CD4-positive, alpha-beta memory T cell (primary cell): ENCODE measurements at places on chromosomes 1 and 21. TPM values are rescaled to one million over a fixed set of nuclear protein-coding genes. Genes with fewer than 3 reads are reported as not detected.

DNA sequence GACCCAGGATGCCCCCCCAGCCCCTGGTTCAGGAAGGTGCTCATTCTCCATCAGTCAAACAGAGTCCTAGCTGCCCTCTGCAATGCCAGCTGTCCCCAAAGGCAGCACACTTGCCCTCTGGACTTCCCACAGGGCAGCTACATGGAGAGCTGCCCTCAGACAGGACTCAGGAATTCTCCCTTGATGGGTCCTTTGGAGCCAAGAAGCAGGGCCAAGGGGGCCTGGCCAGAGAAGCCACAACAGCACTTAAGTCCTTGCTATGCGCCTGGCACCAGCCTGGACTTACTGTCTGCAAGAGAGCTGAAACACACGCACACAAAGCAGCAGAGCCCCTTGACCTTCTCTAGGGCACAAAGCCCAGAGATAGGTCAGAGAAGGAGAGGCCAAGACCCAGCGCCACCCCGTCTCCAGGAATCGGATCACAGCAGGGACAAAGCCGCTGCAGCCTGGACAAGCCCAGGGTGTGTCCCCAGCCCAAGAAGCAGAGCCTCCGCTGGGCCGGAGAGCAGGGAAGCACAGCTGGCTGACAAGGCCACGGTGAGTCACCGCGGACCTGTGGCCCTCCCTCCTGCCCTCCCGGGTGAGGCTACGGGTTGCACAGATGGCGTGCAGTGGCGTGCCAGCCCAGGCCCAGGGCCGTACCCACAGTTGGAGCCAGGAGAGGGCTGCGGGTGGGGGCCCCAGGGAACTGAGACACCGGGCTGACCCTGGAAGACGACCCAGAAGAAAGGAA, 1.7 kb downstream of the WNT9A start:
- peaks cover 18% of the 10 kb centered on the region for H3K4me1 ChIP-seq
- H3K36me3 ChIP-seq, result no peaks in the 10 kb centered on the region
- no peak overlapping the region for H3K4me3 ChIP-seq
- peaks cover 6% of the 10 kb centered on the region for H3K27me3 ChIP-seq

DNA sequence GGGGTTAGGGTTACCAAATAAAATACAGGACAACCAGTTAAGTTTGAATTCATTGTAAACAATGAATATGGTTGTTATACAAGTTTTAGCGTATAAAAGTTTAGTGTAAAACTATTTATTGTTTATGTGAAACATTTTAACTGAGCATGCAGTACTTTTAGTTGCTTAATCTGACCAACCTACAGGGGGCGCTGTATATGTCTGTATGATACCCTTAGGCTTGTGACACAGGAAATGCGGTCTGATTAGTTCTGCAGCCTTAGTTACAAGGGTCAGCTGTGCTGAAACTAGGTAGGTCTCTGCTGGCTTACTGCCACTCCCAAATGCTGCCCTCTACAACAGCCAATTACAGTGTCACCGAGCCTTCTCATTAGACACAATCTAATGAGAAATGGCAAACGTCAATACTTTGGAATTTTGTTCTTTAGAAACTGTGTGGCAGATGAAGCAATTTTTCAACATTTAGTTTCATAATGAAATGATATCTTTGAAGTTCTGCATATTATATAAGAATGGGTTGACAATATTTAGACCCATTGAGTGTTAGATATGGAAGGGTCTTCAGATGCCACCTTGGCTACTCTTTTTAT, 56.2 kb downstream of the NTNG1 start:
- no peak for DNase-seq
- no peak overlapping the region for H3K27ac ChIP-seq
- no peaks in the 10 kb centered on the region for H3K36me3 ChIP-seq
- no peaks in the 10 kb centered on the region for H3K27me3 ChIP-seq

- no peaks in the 10 kb centered on the region for H3K4me1 ChIP-seq
- no peak overlapping the region for H3K27ac ChIP-seq
- no peaks in the 10 kb centered on the region for H3K36me3 ChIP-seq
- no peak overlapping the region for H3K4me3 ChIP-seq
- no peak for DNase-seq
- no peaks in the 10 kb centered on the region for H3K27me3 ChIP-seq
These were observed 135.9 kb downstream of the TM2D1 start for GRCh38 chr1:61588736-61589672.

Gene OR2L8
- total RNA-seq, result 0.73 TPM

DNA sequence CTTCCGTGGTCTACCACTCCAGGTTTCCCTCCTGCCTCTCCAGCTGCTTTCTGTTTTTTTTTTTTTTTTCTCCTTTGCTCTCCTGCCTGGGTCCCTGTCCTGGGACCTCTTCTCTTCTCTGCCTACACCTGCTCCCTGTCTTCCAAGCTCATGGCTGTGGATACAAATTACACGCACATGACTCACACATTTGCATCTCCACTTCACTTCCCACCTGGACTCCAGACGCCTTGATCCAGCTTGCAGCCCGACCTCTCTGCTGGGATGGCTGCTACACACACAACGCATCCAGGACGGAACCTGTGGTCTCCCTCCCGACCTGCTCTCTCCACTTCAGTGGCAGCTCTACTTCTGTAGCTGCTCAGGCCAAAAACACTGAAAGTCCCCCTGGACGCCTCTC, 44.4 kb upstream of the B3GALT5 start:
- no peak for DNase-seq
- no peaks in the 10 kb centered on the region for H3K27me3 ChIP-seq
- H3K4me3 ChIP-seq, result no peak overlapping the region
- no peaks in the 10 kb centered on the region for H3K4me1 ChIP-seq
- H3K36me3 ChIP-seq, result no peaks in the 10 kb centered on the region

GRCh38 chr1:205046870-205047269, 3.9 kb downstream of the CNTN2 start:
- no peak overlapping the region for H3K4me3 ChIP-seq
- no peaks in the 10 kb centered on the region for H3K27me3 ChIP-seq
- no peak for DNase-seq
- no peak overlapping the region for H3K27ac ChIP-seq
- H3K4me1 ChIP-seq, result no peaks in the 10 kb centered on the region
- no peaks in the 10 kb centered on the region for H3K36me3 ChIP-seq

Gene CLCNKA
- not detected for total RNA-seq

Gene FAM72C
- 0.33 TPM for total RNA-seq

Gene AMPD1
- total RNA-seq, result not detected

DNA sequence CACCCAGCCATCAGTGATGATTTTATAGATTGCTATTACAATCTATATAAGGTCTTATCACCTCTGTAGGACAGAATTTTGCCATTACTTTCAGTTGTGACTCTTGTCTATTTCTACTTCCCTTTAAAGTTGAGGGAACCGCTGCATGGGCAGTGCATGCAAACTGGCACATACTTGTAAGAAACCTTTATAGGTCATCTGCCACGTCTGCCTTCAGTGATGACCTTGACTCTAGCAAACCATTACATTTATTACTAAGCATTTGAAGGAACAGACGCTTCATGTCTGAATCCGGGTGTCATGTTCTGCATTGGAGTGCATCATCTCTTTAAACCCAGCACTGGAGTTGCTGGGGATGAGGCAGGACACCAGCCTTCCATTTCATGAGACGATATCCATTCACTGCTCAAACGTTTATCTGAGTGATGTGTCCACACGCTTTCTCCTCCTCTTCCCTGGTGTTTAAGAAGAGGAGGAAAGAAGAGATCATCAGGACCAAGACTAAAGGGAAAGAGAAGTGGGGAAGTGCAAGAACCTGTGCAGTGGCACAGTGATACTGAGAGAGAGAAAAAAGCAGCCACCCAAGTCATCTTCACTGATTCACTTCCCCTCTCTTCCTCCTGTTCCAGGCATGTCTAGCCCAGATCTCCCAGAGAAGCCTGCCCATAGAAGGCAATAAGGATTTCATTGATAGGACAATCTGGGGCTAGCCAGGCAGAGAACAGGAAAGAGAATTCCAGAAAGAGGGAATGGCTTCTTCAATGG, 14.1 kb downstream of the CCSAP start:
- peaks cover 4% of the 10 kb centered on the region for H3K36me3 ChIP-seq
- DNase-seq, result no peak
- no peaks in the 10 kb centered on the region for H3K27me3 ChIP-seq
- H3K4me3 ChIP-seq, result no peak overlapping the region
- peak overlapping the region; percentile 41 for H3K27ac ChIP-seq
- H3K4me1 ChIP-seq, result peaks cover 16% of the 10 kb centered on the region

DNA sequence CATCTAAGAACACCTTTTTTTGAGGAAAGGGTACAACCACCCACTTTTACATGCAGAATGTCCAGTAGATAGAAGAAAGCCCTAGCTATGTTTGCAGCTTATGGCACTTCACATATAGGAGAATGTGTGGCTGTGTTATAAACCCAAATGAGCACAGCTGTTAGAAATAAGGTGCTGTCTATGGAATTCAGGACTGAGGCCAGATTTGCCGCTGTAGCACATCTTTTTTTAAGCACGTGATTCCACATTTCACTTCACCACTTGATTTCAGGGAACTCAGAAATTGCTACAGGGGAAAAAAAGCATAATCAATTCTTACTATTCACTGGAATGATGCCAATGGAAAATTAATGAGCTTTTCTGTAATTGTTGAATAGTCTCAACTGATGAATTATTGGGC, 147.2 kb upstream of the ADAMTS5 start:
- no peak for DNase-seq
- no peaks in the 10 kb centered on the region for H3K36me3 ChIP-seq
- H3K4me3 ChIP-seq, result no peak overlapping the region
- no peak overlapping the region for H3K27ac ChIP-seq

- no peak overlapping the region for H3K4me3 ChIP-seq
- no peak for DNase-seq
- H3K36me3 ChIP-seq, result no peaks in the 10 kb centered on the region
- H3K4me1 ChIP-seq, result no peaks in the 10 kb centered on the region
These were observed 462.1 kb downstream of the LMO4 start for GRCh38 chr1:87790756-87791155.

Gene HCRTR1
- not detected for total RNA-seq

Gene ITGB2
- 278 TPM for total RNA-seq
